ENCODE measurements at places on chromosomes 6 and 20.

GRCh38 chr6:18412068-18412467, 24.9 kb downstream of the RNF144B start:
- no peak for DNase-seq

DNA sequence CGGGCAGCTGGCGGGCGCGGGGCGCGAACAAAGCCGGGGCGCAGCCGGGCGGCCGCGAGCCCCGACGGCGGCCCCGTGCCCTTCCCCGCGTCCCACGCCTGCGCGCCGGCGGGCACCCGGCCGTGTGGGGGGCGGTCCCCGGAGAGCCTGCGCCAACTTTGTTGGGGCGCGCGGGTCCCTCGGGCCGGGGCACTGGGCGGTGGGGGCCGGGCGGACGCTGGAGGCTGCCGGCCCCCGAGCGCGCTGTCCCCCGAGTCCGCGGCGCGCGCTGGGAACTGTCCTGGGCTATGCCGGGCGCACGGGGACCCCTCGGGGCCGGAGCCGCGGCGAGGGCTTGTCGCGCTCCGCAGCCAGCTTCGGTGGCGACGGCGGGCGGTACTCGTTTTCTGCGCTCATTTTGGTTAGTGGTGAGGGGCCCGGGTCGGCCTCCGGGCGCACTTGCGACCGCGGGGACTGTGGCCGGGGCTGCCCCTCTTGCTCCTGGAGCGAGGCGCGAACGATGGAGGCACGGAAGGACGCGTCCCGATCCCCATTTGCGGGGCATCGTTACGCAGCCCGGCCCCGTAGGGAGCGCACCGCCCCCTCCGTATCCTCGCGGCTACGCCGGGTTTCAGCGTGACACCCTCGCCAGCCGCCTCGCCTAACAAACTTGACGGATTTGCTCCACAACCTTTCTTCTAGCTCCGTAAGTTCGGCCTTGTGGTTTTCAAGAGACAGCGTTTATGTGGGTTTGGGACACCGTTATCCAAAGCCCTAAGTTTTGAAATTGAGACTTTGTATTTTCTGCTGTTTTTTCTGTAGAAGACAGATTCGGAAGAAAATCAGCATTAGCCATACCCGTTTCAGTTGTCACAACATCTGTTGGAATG, 622 bp downstream of the SS18L1 start:
- no peak for DNase-seq

DNA sequence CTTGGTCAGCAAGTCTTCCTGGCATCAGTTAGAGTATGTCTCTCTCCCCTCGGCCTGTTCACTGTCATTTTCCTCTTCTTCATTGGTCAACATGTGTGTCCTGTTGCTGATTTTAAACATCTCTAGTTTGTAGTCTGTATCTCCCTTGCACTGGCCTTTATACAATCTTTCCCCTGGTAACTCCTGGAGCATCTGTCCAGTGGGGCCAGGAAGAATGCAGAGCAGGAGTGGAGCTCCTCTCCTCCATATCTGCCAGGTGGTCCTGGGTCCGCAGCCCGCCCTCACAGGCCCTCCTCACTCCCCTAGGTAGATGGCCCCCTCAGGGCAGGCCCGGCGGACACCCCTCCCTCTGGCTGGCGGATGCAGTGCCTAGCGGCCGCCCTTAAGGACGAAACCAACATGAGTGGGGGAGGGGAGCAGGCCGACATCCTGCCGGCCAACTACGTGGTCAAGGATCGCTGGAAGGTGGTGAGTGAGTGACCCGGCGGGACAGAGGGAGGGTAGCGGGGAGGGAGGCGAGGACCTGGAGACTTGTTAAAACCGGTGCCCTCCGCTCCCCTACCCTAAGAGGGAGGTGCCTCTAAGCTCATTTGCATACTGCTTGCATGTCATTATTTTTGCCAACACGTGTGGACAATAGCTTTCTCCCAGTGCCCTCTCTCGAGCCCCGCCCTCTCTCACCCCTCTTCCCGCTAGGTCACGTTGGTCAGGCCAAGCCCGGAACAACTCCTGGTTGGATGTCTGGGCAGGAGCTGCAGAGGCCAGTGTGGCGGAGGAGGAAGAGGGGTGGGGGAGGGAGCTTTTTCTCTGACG, 3.2 kb downstream of the TTBK1 start:
- no peak for DNase-seq

DNA sequence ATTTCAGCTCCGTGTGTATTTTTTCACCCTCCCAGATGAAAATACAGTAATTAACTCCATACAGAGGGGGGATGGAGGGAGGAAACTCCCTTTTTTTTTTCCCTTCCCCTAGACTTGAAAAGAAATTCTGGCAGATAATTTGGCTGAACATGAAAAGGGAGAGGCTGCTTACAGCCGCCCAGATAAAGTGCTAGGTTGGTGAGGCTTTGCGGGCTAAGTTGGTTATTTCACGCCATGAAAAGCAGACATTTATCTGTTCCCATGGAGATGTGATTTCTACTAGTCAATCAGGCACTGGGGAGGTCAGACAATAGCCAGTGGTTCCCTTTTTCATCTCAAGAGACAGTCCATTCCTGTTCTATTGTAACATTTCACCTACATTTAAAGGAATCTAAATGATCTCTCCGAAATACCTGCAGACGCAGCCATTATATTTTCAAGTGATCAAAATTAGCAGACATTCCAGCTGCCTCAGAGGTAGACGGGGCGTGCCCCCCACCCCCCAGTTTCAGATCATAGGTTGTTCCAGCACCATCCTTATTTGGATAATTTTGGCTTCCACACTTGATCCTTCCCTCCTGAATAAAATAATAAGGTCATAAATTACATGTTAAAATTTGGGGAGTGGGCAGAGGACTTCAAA, 143.9 kb upstream of the ZNF217 start:
- no peak for DNase-seq

- no peak for DNase-seq
Measured at GRCh38 chr6:52125139-52125538, 37.7 kb upstream of the PKHD1 start.

- peak; percentile 97 for DNase-seq
Measured at GRCh38 chr6:73774311-73774774, 78.3 kb downstream of the CD109 start.

- DNase-seq, result no peak
Measured at GRCh38 chr6:116393430-116393829, 22.7 kb downstream of the DSE start.

- DNase-seq, result no peak
Measured at GRCh38 chr6:169542491-169542890, 159.3 kb downstream of the WDR27 start.

GRCh38 chr6:111591901-111592461, 13.7 kb downstream of the TRAF3IP2 start:
- no peak for DNase-seq

DNA sequence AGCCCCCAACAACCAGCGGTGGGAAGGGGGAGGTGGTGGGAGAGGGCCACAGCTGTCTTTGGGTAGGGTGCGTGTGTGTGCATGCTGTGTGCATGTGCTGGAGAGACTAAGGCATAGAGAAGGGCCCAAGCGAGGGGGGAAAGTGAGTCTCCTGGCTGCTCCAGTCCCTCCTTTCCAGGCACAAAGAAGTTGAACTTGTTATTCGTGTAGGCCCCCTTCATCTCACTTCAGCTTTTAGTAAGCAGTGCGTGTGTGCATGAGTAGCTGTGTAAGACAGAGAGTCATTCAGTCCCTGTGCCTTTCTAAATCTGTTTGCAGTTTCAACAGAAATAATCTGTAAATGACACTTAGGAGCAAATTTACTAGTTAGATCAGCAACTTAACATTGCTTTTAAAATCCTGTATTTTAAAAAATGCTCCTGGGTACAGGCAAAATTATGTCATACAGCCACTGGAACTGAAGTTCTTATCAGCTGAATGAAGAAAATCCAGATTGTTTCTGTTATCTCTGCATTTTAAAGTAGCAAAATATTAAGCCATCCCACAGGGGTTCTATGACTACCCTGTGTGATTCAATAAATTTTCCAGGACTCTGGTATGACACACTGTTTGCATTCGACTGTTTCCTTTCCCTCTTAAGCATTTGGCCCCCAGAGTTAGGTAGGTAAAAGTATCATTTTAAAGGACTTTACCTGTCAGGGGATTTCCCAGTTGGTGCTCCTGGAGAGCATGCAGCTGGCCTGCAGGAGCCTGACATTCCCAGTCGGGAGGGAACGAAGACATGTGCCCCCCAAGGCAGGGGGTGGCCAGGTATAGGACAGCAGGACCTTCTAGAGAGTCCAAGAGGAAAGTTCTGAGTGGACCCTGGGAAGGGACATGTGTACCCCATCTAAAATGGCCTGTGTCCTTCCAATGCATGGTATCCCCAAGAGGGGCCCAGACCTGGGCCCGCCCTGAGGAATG, 39.0 kb downstream of the MTRES1 start:
- no peak for DNase-seq

DNA sequence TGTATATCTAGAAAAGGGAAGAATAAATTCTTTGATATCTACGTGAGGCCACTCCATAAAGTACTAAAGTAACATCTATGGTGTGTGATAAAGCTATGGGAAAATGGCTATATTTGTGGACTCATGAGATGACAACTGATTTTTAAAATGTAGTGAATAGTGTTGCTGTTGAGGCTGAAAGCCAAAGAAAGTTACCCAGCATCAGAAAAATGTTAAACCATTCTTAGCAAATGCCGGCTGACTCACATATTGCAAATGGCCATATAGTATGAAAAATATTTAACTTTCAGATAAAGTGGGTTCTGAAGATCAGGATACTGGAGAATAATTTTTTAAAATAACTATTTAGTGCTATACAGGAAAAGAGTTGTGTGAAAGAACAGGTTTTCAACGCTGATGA, 129.9 kb upstream of the GRIK2 start:
- DNase-seq, result no peak

DNA sequence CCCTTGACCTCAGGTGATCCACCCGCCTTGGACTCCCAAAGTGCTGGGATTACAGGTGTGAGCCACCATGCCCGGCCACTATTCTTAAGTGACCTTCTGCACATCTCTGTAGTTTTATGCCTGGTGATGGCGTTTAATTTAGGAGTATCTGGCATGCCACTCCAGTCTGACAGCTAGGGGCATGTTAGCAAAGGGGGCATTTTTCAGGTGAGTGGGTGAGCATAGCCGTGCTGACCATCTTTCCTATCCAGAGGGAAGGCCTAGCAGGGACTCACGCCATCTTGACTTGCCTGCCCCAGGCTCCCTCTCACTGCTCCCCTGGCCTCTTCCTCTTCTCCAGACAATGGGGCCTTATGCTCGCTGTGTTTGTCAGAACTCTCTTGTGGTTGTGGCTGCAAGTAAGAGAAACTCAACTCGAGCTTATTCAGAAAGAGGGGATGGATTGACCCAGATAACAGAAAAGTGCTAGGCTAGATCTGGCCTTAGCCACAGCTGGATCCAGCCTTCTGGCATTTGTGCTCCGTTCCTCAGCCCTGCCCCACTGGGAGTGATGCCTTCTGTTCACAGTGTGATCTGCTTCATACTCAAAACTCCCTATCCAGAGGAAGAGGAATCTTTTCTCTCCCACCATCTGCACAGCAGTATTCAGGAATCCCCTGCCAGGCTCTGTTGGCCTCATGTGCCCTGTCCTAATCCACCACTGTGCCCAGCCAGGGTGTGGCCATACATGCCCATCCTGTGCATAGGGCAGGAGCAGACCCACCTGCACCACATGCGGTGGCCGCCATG, 174.5 kb upstream of the AKAP12 start:
- DNase-seq, result no peak

GRCh38 chr6:36070252-36070651, 42.6 kb downstream of the MAPK14 start:
- DNase-seq, result no peak

DNA sequence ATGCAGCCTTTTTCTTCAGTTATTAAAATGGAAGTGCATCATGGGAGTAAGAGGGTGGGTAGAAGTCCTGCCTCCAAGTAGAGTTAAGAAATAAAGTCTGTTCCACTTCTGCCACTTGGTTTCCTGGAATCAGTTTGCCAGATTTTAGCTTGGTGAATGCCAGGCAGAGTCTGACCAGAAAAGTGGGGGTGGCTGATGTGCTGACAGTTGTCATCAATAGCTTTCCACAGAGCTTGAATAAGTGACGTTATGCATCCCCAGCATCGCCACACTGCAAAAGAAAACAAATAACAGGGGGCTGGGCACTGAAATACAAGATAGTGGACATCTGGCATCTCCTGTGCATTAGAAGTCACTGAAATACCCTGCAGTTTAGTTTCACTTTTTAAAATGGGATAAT, 30.8 kb upstream of the CEP162 start:
- no peak for DNase-seq

- DNase-seq, result no peak
Measured at GRCh38 chr6:132087391-132087790, 136.2 kb upstream of the CCN2 start.

GRCh38 chr6:139282684-139283083, 9.1 kb downstream of the TXLNB start:
- DNase-seq, result no peak

GRCh38 chr6:20866935-20867703, 332.9 kb downstream of the CDKAL1 start:
- no peak for DNase-seq

- no peak for DNase-seq
Measured at GRCh38 chr6:25743868-25744267, 10.7 kb upstream of the SLC17A4 start.

DNA sequence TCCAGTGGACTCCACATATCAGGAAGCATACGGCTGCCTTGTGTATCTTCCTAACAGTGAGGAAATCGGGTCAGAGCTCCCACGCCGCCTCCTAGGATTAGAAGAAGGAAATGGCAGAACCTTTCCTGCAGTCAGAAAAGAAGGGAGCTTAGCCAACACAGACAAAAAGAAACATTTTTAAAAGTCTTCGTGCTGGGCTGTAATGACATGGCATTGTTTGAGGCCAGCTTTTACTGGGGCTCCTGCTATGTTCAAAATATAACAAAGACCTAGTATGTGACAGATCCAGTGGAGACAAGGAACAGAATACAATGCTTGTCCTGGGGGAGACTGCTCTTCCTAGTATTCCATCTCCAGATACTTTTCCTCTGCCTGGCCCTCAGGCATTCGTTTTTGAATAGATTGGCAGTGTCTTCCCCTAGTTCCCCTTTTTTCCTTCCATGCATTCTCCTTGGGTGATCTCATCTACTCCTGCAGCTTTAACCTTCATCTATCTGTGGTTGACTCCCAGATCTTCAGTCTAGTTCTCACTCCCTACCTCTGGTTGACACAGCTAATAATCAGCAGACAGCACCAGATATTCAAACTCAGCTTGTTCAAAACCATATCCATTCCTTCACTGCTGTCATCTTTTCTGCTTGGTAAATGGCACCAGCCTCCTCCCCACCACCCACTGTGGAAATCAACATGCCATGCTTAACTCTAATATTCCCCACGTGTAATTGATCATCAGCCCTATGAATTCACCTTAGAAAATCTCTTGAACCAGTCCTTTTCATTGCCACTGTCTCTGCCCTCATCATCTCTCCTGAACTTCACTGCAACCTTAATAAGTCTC, 94.5 kb upstream of the VSTM2L start:
- DNase-seq, result no peak

All from smooth muscle cell of the brain vasculature (primary cell).